Spleen (tissue), 13 donors: ENCODE measurements at places on chromosomes 11 and 22.

DNA sequence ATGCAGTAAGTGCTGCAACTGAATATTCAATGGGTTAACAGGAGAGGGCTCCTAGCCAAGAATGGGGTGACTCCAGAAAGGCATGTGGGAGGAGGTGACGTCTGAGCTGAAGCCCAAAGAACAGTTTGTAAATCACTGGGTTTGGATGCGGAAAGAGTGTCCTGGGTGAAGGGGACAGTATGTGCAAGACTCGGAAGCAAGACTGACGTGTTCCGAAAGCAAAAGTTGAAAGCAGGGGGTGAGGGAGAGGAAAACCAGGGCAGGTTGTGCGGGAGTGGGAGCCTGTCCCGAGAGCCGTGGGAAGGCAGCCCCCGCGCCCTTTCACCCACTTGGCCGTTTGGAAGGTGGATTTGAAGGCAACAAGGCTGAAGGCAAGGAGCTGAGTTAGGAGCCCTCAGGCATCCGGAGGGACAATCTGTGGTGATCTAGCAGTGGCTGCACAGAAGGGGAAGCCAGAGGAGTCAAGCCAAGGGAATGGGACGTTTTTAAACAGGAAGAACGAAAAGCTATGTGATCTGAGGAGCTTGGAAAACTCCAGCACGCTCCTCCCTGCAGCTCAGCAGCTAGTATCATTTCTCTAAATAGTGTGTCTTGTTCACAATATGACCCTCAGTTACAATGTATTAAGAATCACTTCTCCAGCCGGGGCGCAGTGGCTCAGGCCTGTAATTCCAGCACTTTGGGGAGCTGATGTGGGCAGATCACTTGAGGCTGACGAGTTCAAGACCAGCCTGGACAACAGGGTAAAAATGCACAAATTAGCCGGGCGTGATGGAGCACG is 7.7 kb downstream of the SLC25A18 start:
- no peaks in the 10 kb centered on the region for H3K27me3 ChIP-seq
- peak; percentile 29 for DNase-seq
- H3K27ac ChIP-seq: peak overlapping the region; percentile 84
- no peaks in the 10 kb centered on the region for H3K4me1 ChIP-seq

DNA sequence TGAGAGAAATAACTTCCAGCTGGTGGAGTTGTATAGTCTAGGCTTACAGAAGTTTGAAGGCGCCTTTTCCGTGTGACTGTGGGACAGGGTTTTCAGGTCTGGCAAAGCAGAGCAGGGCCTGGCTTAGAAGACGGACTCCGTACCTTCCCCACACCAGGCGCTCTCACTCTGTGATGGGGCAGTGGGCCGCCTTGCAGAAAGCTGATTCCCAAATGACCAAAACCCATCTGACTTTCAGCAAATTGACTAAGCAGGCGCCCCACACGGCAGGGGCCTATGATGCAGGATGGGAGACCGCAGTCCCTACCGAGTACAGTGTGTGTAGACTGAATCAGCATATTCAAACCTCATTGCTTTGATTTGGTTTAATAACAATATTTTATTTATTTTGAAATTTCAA is 85.8 kb upstream of the TMEM45B start:
- no peaks in the 10 kb centered on the region for H3K36me3 ChIP-seq
- H3K27me3 ChIP-seq: peaks cover 12% of the 10 kb centered on the region
- no peak for DNase-seq
- no peak overlapping the region for H3K27ac ChIP-seq
- no peaks in the 10 kb centered on the region for H3K4me1 ChIP-seq
- H3K4me3 ChIP-seq: no peak overlapping the region

- DNase-seq: no peak
- H3K4me1 ChIP-seq: no peaks in the 10 kb centered on the region
- H3K27ac ChIP-seq: no peak overlapping the region
- H3K4me3 ChIP-seq: no peak overlapping the region
- H3K36me3 ChIP-seq: no peaks in the 10 kb centered on the region
- H3K27me3 ChIP-seq: no peaks in the 10 kb centered on the region
These were observed 18.4 kb upstream of the SMTN start for GRCh38 chr22:31062566-31063230.

GRCh38 chr11:64879244-64879900 is 951 bp upstream of the EHD1 start:
- DNase-seq: peak; percentile 89
- no peaks in the 10 kb centered on the region for H3K27me3 ChIP-seq
- peaks cover 87% of the 10 kb centered on the region for H3K4me1 ChIP-seq
- peak overlapping the region; percentile 86 for H3K4me3 ChIP-seq
- peak overlapping the region; percentile 95 for H3K27ac ChIP-seq
